ENCODE measurements at places on chromosomes 7 and 10.

GRCh38 chr10:2456834-2457233, 610.5 kb upstream of the PFKP start:
- ATAC-seq = no peak

DNA sequence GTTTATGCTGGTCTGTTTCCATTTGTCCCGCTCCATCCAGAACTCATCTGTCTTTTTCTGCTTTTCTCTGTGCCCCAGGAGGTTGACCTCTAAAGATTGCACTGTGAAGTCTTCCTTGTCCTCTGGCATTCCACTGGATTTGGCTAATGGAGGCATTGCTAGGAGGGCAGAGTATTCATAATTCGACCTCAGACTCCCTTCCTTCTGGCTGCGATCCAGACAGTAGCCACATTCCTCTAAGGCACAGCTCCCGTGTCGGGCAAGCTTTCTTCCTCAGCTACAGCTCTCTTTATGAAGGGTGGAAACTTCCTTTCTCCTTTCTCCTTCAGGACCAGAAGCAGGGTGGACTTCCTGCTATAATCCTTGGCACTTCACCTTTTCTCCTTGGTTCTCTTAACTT, 175.9 kb downstream of the BAMBI start:
- no peak for ATAC-seq

- no peak for ATAC-seq
Observed at GRCh38 chr7:17593819-17594419, 295.5 kb downstream of the AHR start.

DNA sequence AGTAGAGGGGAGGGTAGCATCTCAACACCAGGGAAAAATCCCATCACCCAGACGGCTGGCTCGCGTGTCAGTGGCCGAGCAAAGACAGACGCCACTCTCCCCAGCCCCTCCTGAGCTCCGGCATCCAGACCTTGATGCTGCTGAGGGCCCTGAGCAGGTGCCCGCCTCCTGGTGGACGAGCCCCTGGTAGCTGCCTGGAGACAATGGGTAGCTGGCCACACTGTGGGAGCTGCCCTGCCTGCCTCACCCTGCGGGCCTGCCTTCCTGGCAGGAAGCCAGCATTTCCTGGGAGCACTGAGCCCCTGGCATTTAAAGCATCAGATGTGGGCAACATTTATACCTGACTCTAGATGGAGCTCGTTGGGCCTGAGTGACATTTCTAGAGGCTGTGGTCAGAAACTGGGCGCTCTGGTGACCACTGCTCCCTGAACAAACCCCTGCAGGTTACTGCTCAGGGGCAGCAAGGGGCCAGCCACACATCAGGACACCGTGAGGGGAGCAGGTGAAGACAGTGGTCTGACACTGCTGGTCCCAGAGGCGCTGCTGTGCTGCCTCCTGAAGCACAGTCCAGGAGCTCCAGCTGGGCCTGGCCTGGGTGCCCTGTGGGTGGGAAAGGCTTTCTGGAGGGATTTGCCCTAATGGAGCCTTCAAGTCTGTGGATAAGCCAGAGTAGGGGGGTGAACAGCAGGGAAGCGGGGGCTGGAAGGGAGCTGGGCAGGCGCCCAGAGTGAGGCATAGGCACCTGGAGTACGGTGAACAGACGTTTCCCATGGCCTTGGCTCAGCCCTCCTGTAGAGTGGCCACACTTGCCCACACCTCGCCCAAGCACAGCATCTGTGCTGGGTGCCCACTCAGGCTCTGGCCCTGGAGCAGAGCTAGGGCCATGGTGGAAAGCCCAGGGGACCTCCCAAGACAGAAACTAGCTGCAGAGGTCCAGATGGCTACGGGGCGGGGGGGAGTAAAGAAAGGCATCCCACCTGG, 138.7 kb downstream of the MAPK8 start:
- ATAC-seq = no peak

GRCh38 chr7:101816595-101817470, 593 bp upstream of the CUX1 start:
- no peak for ATAC-seq

- ATAC-seq = no peak
Observed at GRCh38 chr7:90886416-90886815, 290.3 kb downstream of the CDK14 start.

DNA sequence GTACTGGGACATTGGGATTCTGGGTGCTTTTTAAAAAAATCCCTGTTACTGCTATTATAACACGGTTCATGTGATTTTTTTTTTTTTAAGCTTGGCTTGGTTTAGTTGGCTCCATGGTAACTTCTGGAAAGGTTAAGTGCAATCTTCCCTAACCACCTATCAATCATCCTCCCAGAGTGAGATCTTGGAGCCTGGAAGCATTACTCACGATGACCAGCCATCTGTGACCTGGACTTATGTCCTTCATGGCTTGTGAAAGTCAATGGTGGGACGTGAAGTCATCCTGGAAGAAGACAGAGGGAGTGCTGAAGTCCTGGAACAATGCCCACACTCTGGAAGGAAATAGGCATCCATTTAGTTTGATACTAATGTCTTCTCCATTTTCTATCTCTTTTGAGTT, 135.5 kb upstream of the FRMD4A start:
- no peak for ATAC-seq

- no peak for ATAC-seq
Observed at GRCh38 chr10:132626019-132626760, 88.6 kb downstream of the INPP5A start.

DNA sequence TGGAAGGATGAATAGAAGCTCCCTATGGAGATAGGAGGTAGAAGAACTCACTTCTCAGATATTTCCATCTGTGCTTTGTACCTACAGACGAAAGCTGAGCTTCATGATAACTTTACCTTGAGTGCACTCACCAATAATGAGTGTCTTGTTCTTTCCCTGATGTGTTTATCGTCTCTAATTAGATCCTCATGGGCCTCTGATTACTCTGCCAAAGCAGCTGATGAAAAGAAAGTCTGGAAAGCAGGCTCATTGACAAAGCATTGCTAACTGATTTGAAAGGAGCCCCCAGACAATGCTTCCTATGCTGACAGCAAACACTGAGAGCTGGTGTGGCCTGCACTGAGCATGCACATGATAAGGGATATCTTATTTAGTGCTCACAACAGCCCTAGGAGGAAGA, 183.9 kb upstream of the GHITM start:
- ATAC-seq = no peak

GRCh38 chr7:18706670-18707069, 211.1 kb downstream of the HDAC9 start:
- no peak for ATAC-seq

GRCh38 chr10:48253970-48254657, 20.4 kb downstream of the FRMPD2 start:
- ATAC-seq = no peak

DNA sequence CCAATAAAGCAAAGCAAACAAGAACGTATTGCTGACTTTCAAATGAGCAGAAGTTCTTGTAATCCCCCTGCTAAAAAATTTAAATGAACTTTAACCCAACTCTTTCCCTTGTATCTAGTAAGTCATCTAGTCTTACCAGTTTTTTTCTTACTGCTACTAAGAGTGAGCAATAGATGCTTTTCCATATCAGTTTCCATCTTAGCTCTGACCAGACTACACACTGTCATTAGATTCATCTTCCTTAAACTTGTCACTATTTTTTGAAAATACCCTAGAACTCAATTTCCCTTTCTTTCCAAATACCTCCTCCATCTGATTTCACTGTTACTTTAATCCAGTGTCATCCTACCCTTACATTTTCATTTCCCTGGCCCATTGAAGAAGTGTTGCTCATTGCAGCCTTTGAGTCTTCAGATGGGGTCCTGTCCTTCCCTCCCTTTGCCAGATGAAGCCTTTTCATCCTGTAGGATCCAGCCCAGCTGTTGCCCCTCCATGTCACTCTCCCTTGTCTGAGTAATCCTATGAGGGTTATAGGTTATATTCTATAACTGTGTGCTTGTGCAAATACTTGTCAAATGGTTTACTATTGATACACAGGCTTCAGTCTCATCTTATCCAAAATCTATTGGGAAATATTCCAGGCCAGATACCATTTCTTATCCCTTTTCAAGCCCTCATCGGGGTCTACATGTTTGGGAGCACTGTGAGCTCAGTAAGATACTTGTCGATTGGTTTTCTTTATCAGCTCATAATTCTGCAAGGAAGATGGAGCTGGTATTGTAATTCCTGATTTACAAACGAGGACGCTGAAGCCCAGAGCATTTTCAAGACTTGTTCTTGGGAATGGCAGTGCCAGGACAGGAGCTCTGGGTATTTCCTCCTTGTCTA, 51.5 kb upstream of the ITGB1 start:
- peak; percentile 54 for ATAC-seq

- ATAC-seq = no peak
Observed at GRCh38 chr7:159158125-159158887, 13.6 kb upstream of the VIPR2 start.

DNA sequence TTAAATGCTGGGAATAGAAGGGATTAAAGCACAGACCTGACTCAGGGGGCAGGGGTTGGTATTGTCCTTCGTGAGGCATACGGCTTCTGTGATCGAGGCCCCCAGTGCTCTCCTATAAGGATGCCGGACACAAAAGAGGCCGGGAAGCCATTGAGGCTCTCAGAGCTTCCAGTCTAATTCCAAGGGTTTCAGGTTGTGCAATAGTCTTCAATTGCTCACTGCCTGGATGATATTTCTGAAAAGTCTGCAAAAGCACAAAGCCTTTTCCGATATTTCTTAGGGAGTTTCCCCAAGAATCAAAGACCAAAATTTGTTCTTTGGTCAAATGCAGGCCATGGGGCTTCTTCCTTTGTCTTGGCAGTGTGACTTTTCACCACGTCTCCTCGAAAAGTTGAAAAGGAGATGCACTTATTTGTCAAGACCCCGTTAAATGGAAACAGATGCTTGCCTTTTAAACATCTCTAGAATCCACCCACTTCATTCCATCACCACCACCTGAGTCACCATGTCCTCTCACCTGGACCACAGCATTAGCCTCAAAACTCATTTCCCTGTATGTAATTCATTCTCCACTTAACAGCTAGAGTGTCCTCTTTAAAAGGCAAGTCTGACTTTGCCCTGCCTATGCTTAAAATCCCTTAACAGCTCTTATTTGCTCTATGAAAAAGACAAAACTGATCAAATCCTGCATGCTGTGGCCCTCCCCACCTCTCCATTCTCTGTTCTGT, 134.8 kb upstream of the NAMPT start:
- ATAC-seq = peak; percentile 74

DNA sequence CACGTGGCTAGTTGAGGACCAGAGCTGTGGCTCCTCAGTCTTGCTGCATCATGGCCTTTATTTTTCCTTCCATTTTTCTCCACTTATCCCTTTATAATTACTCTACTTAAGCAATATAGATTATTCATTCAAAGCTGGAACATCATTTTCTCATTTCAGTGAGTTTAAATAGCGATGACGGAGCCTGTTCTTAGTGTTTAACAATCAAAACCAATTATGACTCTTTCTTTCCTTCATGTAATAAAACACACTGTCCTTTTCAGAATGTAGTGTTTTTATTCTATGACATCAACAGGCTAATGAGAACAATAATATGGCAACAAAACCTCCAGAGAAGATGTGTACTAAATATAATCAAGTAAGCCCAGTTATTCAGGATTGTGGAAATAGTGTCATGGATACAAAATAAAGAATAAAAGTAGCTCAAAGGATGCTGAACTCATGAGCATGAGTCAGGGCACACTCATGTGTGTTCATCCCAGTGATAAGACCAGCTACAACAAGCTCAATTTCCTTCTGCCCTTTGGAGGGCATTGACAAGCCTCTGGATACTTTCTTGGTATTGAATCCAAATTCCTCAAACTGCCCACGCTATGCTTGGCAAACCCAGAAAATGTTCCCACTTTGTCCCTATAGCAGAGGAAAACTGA, 188.4 kb downstream of the CYP26A1 start:
- no peak for ATAC-seq

DNA sequence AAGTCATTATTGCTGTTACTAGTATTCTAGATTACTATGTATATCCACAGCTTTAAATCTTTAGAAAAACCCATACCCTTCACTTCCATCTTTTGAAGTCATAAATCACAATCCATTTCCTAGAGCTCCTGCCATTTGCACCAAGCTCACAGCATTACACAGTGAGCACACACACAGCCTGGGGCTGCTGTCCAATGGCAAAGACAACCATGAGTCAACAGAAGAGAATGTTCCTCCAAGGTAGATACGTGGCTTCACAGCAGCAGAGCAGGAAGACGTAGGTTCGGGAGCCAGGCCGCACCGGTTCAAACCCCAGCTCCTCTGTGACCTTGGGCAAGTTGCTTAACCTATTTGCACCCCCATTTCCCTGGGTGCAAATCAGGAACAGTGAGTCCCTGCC, 234.6 kb downstream of the DIP2C start:
- ATAC-seq = no peak

GRCh38 chr7:146366938-146367337, 250.3 kb downstream of the CNTNAP2 start:
- no peak for ATAC-seq

- peak; percentile 38 for ATAC-seq
Observed at GRCh38 chr10:124120410-124121061, 27.1 kb upstream of the CHST15 start.

GRCh38 chr7:51126813-51127617, 189.6 kb downstream of the COBL start:
- no peak for ATAC-seq

GRCh38 chr7:19378345-19378714, 233.1 kb upstream of the FERD3L start:
- ATAC-seq = no peak

Data from activated T-helper 17 cell treated with anti-CD3 and anti-CD28 coated beads, Interleukin-2, amount 50 U/mL, for 72 hours (primary cell).